Fibroblast of skin of scalp (primary cell): ENCODE measurements at places on chromosomes 1 and 21.

DNA sequence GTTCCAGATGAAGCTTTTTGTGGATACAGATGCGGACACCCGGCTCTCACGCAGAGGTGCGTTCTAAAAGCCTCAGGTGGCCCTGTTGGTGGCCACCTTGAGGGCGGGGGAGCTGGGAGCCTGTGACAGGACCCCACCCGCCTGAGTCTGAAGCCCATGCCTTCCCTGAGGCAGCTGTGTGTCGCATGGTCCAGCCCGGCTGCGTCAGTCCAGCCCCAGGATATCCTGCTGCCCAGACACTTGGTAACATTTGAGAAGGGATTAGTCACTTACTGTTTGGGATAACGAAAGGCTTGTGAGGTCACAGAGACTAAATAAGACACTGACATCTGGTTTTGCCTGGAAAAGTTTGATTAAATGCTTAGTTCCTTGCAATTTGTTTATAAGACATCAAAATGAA lies 68.9 kb downstream of the UCK2 start:
- DNase-seq = peak; percentile 90

DNA sequence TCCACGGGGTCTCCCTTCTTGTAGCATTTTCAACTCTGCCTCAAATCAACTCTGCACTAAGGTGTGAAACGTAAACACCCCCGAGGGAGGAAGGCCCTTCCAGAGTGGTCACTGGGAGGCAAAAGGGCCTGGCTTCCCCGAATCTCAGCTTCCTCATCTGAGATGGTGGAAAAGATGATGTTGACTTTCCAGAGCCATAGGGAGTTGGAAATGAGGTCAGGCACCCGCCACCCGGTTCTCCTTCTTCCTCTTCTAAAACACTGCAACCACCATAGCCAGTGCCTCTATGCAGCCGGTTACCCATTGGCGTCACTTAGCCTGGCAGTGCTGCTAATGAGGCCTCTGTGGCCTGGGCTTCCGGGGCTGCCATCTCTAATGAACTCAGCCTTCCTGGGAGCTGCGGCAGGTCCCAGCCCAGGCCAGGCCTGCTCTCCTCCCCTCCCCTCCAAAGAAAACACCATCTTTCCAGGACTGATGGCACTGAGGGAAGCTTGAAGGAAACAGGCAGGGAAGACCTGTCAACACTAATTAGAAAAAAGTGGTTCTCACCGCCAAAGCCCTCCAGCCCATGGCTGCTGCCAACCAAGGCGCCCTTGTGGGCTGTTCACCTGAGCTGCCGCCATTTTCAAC lies 175.0 kb downstream of the KAZN start:
- DNase-seq = no peak

DNA sequence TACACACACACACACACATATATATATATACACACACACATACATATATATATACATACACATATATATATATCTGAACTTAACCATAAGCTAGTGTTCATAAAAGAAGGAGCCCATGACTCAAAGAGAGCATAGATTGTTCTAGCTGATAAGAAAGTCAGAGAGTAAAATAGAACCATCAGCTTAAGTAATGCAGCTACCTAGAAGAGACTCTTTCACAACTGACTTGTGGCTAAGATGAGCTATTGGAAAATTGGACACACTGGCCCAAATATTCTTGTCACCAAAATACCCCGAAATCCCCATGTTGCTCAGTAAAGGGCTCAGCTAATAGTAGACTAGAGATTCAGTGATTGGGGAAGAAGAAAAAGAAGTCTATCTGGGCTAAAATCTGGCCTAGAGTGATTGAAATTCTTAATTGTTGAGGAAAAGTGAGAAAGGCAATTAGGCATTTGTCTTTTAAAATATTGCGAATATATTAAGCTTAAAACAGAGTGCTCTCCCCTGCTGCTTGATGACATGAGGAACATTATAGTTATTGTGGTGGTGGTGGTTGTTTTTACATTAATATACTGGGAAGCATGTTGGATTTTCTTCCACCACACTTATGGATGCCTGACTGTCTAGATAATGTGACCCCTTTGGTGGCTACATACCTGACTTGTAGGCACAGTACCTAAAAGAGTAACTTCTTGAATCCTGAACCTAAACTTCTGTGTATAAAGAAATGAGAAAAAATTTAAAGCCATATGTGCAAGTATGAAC lies 6.3 kb downstream of the SLAMF1 start:
- no peak for DNase-seq

DNA sequence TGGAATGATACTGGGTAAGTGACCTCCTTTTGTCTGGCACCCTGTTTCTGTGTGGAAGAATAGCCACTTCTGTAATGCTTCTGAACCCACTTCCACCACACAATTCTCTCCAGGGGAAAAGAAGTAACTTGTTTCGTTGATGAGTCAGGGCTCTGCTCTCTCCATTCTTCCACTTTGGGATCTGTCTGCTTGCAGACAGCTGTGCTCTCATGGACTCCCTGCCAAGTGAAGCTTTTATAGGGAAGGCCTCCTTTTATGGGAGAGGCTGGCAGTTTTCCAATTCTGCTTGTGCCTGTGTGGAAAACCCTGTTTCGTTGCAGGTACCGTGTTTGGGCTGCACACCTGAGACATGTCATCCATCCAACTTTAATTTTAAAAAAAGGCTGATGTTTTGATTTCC lies 130.7 kb downstream of the GIPC2 start:
- DNase-seq = peak; percentile 92

- DNase-seq = no peak
Measured at GRCh38 chr1:186811892-186812291, 16.9 kb upstream of the PLA2G4A start.

DNA sequence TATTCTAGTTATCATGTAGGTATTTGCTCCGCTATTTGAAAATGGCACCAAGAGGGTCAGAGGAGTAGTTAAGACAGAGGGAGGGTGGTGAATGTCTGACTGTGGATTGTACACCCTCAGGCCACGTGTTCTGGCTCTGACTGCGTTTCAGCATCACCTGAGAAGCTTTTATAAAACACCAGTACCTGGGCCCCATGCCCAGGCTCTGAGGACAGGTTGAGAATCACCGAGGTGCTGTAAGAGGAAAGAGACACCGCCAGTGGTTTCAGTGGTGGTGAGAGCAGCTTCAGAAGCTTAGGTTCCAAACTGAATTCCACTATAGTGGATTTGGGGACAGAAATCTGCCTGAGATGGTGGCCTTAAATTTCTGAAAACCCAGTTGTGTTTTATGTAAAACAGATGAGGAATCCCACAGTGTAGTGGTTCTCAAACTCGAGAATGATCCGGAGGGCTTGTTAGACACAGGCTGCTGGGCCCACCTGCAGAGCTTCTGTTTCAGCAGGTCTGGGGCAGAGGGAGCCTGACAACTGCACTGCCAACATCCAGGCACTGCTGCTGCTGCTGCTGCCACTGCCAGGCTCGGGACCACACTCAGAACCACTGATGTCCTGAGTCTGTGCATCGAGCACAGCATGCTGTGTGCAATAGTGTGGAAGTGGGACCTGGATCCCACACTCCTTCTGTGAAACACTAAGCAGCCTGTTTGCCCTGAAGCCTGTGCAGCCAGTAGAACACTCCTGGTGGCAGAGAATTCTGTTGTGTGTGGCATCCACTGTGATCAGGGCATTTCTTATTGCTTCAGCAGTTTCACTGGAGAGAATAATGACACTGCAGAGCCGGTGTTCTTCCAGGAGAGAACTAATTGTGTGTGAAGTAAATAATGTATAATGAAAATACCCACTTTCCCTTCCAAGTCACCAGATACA lies 98.7 kb downstream of the SUSD4 start:
- no peak for DNase-seq

DNA sequence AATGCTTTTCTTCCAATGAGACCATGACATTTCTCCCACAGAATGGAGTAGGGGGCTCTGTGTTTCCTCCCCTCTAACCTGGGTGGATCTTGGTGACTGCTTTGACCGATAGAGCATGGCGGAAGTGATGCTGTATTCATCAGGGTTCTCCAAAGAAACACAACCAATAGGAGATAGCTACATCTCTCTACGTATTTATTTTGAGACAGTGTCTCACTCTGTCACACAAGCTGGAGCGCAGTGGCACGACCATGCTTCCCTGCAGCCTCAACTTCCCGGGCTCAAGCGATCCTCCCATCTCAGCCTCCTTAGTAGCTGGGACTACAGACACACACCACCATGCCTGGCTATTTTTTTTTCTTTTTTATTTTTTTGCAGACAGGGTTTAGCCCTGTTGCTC lies 29.5 kb upstream of the HNRNPU start:
- no peak for DNase-seq

GRCh38 chr1:1937061-1937460 lies 18.0 kb upstream of the TMEM52 start:
- DNase-seq = no peak

DNA sequence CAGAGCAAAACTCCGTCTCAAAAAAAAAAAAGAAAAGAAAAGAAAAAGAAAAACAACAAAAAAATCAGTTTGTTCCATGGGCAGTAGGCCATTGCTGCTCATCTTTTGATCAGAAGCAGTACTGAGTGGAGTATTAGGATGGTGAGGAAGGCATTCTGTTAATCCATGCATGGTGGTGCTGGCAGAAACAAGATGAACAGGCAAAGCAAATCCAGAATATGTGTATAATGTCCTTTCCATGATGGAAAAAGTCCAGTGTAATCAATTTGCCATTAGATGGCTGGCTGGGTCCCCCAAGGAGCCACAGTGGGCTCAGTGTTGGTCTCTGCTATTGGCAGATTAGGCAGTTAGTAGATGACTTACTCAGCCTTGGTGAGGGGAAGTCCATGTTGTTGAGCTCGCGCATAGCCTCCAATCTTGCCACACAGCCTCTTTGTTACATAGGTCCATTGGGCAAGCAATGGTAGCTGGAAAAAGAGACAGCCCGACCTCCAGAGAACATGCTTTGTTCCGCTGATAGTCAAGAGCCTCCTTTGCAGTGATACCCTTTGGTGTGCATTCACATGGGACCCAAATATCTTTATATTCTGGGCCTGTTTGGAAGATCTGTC lies 23.3 kb downstream of the H3-3A start:
- DNase-seq = no peak

DNA sequence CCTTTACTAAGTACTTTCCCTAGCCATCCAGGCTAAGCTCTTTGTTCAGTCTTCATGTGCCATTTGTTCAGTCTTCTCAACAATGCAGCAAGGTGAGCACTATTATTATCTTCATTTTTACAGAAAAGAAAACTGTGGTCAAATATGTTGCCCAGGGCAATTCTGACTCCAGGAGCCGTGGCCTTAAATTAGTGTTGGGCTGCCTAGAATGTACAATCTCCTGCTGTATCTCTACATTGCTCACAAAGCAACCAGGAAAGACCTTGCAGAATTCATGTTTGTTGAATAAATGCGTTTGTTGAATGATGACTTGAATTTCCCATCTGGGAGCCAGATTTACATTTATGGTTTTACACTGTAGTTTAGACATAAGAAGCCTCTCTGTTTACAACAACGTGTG lies 14.2 kb downstream of the CD101 start:
- no peak for DNase-seq

DNA sequence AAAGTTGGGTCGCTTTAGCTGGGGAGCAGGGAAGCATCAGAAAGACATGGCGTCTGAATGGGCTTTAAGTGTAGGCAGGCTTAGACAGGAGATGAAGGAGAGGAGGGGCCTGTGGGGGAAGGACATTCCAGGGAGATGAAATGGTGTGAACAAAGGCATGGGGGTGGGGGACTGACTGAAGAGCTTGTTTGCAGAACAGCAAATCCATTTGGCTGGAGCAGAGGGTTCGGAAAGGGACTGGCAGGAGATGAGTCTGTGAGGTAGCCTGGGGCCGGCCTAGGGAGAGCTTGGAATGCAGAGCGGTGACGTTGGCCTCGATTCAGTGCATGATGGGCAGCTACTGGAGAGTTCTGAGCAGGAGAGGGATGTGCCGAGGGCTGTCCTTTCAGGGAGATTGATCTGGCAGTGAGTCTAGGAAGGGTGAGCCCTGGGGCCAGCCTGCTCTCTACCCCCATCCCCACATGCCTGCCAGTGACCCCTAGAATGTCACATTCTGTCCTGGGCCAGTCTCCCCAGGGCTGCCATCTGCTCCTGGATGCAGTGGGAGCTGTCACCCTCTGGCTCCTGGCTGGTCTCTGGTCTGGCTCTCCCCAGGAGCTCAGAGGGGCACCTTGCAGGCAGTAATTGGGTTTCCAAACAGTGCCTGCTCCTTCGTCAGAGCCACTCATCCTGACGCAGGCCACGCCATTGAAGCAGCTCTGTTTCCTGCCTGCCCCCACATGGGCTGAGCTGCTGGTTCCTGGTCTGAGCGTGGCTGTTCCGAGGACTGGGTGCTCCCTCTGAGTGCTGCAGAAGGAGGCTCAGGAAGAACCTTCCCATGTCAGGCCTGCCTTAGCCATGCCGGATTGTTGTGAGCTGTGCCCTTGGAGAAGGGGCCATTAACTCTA lies 22.3 kb upstream of the TMEM222 start:
- peak; percentile 100 for DNase-seq

GRCh38 chr1:61224609-61225008 lies 142.2 kb downstream of the NFIA start:
- DNase-seq = no peak

DNA sequence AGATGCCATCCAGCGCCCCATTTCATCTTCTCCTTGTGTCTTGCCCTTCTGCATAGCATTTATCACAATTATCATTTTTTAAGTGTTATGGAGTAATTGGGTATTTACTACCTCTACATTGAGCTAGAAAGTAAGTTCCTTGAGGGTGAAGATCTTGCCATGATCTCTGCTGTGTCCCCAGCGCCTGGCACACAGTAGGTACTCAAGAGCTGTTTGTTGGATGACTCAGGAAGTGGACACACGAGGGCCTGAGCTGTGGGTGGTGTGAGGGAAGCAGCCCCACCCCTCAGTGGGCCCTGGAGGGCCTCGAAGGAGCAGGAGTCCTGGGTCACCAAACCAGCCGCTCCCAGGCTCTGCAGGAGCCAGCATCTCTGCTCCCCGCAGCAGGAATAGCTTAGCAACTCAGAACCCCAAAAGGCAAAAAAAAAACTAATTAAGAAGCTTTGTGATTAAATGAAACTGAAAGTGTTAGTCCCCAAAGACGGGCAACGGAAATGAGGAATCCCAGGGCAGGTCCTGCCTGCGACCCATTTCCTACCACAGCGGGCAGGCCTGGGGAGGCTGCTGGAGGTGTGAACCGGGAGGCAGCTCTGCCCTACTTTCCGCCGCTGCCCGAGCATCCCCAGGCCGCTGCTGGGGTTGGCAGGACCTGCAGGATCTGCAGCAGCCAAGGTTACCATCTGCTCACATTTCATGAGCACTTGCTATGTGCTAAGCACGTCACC lies 87.7 kb downstream of the LACTBL1 start:
- DNase-seq = no peak

GRCh38 chr1:30299393-30299792 lies 424.0 kb downstream of the MATN1 start:
- no peak for DNase-seq

- DNase-seq = peak; percentile 29
Measured at GRCh38 chr1:180057883-180058396, 96.7 kb upstream of the QSOX1 start.

- DNase-seq = peak; percentile 75
Measured at GRCh38 chr1:14880456-14881316, 272.9 kb upstream of the TMEM51 start.

GRCh38 chr21:36949171-36950141 lies 17.0 kb downstream of the HLCS start:
- no peak for DNase-seq
